ENCODE measurements at places on chromosomes 5 and 9. TPM values are rescaled to one million over a fixed set of nuclear protein-coding genes. Genes with fewer than 3 reads are reported as not detected.

Gene AGTPBP1
- polyA plus RNA-seq: 29.7 TPM

Gene PDLIM7
- 3.3 TPM for polyA plus RNA-seq

Gene FOXI1
- not detected for polyA plus RNA-seq

Gene AQP7
- polyA plus RNA-seq: not detected

Gene PCDHGB7
- 0.03 TPM for polyA plus RNA-seq

Gene TEX48
- not detected for polyA plus RNA-seq

Gene DNAH5
- polyA plus RNA-seq: not detected

DNA sequence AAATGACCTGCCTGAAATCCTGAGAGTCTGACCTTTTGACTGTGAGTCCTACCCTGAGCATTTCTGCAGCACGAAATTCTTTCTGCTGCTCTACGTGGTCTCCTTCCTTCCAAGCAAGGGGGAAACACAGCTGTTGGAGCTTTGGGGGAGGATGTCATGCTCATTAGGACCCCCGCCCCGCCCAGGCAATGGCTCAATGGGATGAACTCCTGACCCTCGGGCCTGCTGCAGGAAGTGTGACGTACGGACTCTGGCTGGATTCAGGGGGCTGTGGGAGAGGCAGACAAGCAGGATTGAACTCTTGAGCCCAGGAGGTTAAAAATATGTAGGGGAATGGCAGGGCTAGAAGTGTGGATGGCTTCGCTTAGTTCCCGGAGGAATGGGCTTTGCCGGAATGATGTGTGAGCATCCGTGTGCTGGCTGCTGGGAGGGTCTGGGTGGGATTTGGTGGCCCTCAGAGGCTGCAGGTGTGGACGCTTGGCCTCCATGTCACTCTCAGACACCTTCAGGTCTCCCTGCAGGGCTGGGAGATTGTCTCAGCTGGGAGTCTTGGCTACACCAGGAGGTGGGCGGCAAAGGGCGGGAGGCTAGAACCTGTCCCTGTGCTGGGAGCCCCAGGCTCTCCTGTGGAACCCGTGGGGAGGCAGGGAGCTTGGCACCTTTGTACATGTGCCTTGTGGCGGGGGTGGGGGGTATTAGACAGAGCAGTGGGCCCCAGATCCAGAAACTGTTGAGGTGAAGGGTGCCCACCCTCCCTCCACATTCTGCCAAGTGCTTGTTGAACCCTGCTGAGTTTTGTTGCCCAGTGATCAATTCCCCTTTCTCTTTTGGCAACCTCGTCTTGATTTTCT lies 26.3 kb downstream of the STC2 start:
- no peak for DNase-seq

GRCh38 chr5:161745392-161745791 lies 59.9 kb downstream of the GABRA6 start:
- DNase-seq: no peak

DNA sequence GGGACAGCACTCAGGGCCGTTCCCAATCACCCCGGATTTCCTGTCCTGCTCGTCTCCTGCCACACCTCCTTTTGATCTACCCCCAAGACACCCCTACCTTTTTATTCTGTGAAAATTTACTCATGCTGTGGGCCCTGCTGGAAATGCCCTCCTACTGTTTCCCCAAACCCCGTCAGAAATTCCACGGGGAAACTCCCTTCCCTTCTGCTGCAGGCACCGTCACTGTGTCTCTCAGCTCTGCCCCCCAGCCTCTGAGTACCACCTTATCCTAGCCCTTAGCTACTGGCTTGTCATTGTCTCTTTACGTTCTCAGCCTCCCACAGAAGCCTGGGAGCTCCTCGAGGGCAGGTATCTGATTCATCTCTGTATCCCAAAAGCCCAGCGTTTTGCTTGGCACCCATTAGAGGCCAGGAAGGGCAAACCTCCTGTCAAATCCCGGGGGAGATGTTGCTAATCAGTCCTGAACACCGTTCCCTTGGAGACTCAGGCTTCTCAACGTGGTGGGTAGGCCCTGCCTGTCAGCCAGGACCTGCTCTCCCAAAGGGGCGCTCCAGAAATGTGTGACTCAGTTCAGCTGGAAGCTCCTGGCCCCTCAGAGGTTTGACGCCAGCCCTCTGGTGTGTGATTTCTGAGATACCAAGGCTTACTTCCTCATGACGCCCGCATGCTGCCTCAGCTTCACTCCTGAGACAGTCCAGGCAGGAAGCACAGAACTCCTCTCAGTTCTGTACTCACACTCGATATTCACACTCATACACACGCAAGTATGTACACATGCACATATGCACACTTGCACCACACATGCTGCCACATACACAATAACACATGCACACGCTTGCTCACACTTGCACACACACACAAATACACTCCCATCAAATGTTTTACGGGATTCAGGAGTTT lies 50.7 kb upstream of the GRHPR start:
- DNase-seq: no peak

GRCh38 chr9:128579194-128579593 lies 26.8 kb downstream of the SPTAN1 start:
- DNase-seq: no peak

DNA sequence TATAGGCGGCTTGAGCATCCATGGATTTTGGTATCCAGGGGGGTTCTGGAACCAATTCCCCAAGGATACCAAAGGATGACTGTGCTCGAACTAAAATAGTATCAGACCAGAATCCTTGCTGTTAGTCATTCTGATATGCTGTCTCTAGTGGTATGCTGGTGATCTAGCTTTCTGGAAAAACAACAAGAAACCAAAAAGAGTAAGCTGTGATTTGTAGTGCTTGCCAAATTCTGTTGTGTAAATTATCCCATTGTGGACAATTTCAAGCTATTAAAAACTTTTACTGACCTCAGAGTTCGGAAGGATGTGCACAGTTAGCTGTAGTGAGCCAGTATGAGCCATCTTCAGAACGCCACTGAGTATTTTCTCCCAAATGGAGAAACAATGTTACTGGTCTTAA lies 99.0 kb upstream of the FBN2 start:
- no peak for DNase-seq

GRCh38 chr9:136543830-136544547 lies 1.9 kb downstream of the NOTCH1 start:
- DNase-seq: no peak

GRCh38 chr9:18215626-18216025 lies 258.3 kb upstream of the ADAMTSL1 start:
- DNase-seq: no peak

DNA sequence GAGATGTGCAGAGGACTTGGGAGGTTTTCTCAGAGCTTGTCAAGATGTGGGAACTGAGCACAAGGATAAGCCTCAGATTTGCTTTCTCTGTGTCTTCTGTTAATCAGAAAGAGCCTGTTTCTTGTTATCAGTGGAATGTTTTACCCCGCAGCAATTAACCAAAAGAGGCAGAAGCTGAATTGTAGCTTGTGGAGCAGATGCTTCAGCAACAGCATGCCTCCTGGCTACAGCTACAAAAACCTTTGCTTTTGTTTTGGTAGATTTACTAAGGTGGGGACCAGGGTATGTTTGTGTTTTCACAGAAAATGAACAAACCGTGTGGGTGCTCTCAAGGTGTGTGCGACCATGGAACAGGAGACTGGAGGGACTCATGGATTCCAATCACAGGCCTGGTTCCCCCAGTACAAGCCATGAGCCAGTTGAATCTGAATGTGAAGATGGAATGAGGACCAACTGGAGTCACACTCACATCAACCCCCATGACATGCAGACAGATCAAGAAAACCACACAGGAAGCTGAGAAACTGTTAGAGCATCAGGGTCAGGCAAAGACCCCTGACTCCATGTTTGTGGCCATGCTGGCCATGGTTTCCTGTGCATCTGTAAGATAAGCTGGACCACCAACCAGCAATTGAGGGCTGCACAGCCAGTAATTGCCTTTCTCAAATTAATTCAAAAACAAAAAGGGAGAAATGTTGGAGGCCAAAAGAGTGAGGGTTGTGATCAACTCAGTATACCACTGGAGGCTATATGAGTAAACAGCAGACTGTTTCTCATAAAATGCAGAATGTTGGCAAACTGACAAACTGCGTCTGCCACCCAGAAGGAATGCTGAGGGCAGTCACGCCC lies 6.9 kb downstream of the UGT3A2 start:
- DNase-seq: no peak

- DNase-seq: no peak
Observed at GRCh38 chr5:148912714-148913398, 86.4 kb downstream of the ADRB2 start.

DNA sequence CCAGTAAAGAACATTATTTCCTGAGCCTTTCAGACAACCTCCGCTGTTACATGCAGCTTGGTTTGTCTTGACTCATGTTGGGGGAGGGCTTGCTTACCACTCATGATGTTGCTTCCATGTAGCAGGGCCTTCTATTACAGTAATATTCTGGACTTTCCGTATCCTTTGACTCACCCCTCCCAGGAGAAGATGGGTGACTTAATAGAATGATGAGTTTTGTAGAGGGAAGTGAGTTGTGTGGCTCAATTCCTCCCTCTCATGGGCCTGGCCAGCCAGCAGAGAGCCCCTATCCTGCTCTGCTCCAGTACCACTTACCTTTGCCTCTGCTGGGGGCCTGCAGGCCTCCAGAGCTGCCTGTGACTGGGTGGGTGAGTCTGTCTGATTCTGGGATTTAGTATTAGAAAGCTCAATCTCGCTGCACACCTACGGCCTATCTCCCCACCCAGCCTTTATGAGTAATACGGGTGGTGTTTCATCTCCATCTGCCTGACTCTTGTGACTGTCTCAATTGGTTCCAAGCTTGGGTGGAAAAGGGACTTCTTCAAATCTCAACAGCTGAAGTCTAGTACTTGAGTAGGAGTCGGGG lies 52.6 kb upstream of the KLF9 start:
- DNase-seq: no peak

DNA sequence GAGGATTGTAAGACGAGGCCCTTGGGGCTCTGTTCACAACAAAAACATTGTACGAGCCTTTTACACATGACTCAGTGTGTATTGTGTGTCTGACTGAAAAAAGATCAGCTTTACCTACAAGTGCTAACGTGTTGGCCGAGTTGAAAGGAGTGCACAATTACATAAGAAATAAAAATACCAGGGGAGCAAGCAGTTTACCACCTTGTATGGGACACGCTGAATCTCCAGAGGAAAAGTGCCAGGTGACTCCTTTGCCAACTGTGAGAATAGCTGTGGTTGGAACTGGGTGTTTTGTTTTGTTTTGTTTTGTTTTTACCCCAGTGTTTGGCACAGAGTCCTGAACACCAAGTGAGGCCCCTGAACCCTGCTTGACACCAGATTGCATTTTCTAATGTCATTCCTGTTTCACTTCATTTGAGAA lies 32.8 kb upstream of the ZSWIM6 start:
- DNase-seq: no peak

- DNase-seq: no peak
Observed at GRCh38 chr5:9173281-9174048, 372.4 kb downstream of the SEMA5A start.

DNA sequence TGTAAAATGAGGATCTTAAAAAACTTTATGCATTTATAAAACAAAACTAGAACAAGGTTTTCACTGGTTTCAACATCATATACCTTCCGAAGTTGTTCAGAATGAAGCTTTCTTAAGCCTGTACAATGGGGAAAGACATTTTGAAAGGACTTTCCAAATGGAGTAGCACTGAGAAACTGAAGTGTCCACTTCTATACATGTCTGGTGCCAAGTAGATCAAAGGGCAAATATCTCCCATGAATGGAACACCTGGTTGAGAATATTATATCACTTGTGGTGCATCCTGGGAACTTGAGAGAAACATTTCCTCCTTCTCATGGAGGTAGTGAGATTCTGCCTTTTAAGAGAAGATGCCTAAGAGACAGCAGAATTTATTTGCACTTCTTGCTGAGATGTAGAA lies 182.1 kb upstream of the ACTBL2 start:
- DNase-seq: no peak

DNA sequence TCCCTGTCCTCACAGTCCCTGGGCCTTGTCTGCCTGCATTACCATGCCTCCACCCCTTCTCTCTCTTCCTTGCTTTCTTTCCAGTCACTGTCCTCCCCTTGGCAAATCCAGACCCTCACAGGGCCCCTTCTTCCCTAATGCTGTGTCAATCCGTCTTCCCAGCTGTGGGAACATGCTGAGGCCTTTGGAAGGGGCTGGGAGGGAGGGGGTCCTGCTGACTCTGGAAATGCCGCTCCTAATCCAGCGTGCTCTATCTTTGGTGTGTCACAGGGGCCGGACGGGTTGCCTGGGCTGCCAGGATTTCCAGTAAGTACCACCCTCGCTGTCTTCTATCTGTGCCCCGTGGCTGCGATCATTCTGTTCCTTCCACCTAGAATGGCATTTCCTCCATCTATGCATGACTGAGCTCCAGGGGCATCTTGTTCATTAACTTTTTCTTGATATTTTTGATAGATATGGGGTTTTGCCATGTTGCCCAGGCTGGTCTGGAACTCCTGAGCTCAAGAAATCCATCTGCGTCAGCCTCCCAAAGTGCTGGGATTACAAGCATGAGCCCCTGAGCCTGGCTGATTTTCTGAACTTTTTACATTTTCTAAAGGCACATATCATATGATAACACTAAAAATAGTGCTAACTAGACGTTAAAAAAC lies 64.5 kb upstream of the TGFBR1 start:
- DNase-seq: no peak

DNA sequence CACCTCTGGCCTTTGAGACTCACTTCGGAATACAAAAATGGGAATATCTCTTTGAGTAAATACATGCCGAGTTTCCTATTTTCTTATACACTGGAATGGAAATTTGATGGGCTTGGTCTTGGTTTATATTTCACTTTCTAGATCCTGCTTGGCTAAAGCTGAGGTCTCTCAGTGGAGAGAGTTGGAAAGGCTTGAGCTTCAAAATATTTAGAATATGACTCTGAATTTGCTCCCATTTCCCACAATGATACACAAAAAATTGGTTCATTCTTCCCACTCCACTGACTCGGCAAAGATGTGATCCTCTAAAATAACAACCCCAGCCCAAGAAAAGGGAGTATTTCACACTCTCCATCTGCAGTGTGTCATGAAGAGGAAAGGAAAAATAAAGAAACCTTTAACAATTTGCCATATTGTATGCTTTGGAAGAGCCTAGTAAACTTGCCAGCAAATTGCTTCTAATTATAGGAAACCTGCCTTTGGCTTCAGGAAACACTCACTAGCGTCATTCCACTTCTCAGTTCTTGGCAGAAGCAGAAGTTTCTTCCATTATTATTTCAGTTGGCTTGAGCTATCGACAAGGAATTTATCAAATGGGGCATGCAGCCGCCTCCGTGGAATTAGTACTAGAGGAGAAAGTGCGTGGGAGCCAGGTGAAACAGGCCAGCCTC lies 302.9 kb downstream of the NSG2 start:
- no peak for DNase-seq

GRCh38 chr9:106423575-106423974 lies 439.4 kb upstream of the ZNF462 start:
- DNase-seq: no peak

DNA sequence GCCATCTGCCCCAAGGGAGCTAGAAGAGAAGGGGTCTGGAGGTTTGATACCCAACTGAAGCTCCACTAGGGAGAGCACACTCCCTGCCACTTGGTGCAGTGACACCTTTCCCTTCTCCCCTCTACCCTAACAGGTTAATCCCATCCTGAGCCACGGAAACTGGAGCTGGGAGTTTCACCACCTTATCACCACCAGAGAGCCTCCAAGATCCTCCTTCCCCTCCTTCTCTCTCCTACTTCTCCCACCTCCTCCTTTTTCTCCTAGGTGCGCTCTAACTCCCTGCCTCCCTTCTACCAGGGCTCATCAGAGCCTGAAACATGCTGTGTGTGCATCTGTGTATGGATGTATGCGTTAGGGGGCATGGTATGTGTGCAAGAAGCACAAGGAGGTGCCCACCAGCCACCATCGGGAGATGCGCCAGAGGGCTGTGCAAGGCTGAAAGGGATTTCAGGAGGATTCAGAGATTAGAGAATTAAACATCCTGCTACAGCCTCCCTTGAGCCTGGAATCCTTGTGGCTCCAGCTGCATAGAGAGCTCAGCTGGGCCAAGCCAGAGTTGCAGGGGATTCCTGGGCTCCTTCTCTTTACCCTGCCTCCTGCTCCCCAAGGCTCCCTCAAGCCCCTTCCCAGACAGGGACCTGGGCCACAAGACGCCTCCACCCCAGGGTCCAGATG lies 89.8 kb downstream of the PCDH1 start:
- no peak for DNase-seq

Measured in CD4-positive, alpha-beta memory T cell (primary cell).